Astrocyte of the spinal cord (primary cell): ENCODE measurements at places on chromosomes 3 and 15.

DNA sequence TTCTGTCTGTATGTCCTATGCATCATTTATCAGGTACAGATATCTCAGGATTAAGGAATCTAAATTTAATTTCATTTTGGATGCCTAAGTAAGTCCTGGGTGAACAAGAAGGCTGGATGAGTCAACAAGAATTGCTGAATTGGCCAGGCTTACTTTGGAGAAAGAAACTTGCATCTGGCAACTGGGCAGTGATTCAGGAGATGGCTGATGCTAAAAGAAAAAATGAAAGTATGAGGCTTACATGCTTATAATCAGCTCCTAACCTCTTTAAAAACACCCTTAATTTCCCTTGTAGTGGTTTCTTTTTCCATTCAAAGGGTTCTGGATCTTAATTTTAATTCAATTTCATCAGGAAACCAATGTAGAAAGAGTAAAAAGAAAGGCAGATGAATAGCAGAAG lies 228.8 kb upstream of the PEX5L start:
- DNase-seq, result peak; percentile 69

DNA sequence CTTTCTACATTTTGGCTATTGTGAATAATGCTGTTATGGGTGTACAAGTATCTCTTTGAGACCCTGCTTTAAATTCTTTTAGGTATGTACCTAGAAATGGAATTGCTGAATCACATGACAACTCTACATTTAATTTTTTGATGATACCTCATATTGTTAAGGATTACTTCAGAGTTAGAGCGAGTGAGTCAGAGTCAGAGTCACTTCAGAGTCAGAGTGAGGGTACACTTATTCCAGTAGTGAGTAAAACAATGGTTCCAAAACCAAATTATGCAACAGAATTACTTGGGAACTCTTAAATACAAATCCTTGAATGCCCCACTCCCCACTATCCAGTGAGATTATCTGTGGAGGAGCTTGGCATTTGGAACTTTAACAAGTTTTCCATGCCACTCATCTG lies 50.3 kb upstream of the SNRK start:
- no peak for DNase-seq

GRCh38 chr3:124784686-124785382 lies 54.6 kb downstream of the UMPS start:
- DNase-seq, result no peak

DNA sequence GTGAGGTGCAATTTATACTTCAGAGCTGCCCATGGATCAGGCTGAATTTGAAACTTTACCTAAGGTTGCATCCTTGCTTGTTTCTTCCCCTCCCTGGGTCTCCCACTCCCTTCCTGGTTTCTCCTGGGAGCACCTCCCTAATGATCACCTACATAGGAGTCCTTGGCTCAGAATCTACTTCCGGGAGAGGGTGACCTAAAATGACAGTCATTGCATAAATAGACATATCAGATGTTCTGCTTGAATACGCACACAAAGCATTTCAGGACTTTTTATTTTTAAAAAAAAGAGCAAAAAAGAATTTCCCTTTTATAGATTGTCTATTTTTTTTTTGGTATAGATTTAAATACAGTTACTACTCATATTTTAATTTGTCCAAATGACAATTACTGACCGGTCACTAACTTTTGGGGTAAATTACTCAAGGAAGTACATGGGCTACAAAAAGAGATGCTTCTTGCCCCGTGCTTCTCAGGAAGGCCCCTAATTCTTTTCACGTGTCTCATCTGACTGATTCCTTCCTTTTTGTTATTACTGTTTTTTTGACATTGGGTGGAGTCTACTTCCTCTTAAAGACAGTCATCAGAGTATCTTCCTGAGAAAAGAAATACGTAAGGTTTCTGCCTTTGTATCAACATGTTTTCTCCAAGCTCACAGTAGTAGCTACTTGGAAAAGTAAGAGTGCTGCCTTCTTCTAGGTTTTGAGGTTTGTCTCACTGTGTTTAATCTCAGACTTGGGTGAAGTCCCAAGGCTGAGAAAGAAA lies 4.9 kb upstream of the MYZAP start:
- no peak for DNase-seq

DNA sequence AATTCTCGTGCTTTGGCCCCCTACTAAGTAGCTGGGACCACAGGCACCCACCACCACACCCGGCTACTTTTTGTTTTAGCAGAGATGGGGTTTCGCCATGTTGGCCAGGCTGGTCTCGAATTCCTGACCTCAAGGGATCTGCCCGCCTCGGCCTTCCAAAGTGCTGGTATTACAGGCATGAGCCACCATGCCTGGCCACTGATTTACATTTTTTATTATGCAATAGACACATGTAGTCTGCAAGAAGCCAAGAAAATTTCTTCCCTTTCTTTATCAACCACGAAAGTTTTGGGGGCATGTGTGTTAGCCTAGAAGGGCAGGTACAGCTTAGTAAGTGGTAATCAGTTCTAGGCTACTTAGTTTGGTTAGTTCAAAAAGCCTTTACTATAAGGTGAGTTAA lies 51.1 kb downstream of the LRRFIP2 start:
- no peak for DNase-seq
